ENCODE measurements at places on chromosomes 13 and 19.
A peak's percentile ranks its signal among the peaks of the same experiment; 100 is the strongest.

GRCh38 chr13:90752070-90752469 lies 595.4 kb upstream of the MIR17HG start:
- DNase-seq: no peak

DNA sequence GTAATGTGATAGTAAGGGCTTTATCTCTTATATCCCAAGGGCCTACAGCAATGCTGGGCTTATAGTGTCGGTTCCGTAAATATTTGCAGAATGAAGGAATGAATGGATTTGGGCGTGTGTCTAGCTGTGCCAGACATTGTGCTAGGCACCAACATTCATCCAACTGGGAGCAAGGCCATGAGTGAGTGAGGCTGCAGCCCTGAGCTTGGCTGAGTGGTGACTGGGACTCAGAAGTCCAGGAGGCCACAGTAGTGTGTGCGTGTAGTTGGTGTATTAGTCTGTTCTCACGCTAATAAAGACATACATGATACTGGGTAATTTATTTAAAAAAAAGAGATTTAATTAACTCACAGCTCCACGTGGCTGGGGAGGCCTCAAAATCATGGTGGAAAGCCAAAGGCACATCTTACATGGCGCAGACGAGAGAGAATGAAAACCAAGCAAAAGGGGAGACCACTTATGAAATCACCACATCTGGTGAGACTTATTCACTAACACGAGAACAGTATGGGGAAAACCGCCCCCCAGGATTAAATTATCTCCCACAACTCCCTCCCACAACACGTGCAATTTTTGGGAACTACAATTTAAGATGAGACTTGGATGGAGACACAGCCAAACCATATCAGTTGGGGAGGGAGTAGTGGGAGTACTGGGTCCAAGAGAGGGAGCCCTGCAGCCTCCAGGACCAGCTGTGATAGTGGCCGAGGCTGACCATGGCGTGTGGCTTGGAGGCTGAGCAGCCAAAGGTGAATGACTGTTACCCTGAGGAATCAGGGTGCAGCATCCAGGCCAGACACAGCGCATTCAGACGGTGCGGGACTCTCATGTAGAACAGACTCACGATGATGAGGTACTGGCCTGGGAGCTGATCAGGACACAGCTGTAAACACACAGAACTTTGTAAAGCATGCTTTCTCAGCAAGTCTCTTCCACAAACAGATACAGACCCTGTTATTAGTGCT lies 104.6 kb downstream of the TEX26 start:
- no peak for DNase-seq

- DNase-seq: no peak
These were observed 32.4 kb upstream of the OXGR1 start for GRCh38 chr13:97026531-97027161.

DNA sequence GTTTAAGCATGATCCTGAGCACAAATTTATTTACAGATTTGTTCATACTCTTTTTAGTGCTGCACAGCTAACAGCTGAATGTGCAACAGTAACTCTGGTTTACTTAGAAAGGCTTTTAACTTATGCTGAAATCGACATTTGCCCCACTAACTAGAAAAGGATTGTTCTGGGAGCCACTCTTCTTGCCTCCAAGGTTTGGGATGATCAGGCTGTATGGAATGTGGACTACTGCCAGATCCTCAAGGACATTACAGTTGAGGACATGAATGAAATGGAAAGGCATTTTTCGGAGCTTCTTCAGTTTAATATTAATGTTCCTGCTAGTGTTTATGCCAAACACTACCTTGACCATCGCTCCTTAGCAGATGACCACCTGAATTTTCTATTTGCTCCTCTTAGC lies 16.0 kb downstream of the ZNF100 start:
- peak; percentile 13 for DNase-seq

DNA sequence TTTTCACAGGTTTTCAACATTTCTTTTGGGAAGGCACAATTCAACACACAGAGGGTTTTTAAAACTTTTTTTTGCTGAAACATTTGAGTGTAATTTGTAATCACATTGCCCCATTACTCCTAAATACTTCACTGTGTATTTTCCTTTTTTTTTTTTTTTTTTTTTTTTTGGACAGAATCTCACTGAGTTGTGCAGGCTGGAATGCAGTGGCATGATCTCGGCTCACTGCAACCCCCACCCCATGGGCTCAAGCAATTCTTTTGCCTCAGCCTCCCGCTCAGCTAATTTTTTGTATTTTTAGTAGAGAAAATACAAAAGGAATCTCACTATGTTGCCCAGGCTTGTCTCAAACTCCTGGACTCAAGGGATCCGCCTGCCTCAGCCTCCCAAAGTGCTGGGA lies 14.8 kb upstream of the DNAJC15 start:
- DNase-seq: peak; percentile 66

DNA sequence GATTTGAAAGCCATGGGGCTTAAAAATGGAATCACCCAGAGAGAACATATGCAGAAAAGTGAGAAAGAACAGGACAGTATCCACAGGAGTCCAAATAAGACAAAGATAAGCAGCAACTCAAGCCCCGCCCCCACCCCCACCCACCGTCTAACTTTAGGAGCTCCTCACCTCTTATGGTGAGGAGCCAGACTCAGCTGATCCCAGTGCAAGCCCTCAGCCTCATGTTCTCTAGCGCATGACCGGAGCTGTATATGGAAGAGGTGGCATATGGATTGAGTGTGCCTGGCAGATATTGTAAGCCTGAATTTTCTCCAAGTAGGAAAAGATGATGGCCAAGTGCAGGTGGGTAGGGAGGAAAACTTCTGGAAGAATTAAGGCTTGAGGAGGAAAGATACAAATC lies 36.4 kb upstream of the DCT start:
- DNase-seq: no peak
